NCI-H187 (cell line): ENCODE measurements at places on chromosomes 7 and 10.
A peak's percentile ranks its signal among the peaks of the same experiment; 100 is the strongest.

- no peak for DNase-seq
These were observed 2.2 kb downstream of the SFXN3 start for GRCh38 chr10:101033276-101033675.

DNA sequence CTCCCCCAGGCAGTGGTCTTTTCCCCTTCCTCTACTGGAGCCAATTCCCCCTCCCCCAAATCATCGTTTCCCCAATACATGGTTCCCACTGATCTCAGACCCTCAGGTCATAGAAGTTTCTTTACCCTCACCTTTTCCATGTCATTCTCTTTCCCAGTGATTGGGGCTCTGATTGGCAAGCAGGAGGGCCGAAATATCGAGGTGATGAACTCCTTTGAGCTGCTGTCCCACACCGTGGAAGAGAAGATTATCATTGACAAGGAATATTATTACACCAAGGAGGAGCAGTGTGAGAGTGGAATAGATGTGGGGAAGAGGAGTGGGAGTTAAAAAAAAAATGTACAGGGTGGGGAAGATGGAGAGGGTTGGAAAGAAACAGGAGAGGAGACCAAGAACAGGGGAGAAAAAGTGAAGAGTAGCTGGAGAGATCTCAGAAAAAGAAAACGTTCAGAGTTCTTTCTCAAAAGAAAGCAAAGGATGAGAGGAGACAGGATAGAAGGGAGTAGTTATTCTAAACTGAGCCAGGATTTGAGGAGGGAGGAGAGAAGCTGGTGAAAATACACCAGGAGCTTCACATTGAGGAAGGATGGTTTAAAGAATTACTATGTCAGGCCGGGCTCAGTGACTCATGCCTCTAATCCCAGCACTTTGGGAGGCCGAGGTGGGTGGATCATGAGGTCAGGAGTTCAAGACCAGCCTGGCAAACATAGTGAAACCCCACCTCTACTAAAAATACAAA lies 858 bp downstream of the COPS6 start:
- no peak for DNase-seq

DNA sequence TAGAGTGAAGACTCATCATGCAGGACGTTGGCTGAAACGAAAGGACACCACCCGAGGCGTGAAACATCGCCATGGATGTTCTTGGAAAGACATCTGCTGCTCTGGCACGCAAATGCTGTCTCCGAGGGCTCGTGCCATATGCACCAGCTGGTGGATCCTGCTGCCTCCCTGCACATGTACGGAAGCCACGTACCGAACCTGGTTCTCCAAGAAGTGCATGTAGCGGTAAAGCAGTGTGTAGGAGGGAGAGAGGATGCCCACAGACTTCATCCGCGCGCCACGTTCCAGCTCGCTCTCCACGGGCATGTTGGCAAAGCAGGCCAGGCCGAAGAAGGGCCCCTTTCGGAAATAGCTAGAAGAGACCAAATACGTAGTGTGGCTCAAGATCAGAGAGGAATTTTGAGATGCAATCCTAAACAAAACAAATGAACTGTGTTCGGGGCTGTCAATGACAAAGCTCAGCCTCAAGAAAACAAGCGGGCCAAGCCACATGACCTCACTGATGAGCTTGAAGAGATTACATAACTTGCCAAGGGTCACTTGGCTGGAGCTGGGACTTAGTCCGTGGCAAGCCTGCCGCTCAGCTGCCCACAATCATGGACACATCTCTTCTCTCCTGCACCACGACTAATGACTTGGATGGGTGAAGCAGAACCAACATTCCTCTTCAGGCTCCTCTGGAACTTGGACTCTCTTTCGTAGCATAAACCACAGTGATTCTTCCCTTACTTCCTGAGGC lies 16.5 kb downstream of the DENND11 start:
- no peak for DNase-seq

DNA sequence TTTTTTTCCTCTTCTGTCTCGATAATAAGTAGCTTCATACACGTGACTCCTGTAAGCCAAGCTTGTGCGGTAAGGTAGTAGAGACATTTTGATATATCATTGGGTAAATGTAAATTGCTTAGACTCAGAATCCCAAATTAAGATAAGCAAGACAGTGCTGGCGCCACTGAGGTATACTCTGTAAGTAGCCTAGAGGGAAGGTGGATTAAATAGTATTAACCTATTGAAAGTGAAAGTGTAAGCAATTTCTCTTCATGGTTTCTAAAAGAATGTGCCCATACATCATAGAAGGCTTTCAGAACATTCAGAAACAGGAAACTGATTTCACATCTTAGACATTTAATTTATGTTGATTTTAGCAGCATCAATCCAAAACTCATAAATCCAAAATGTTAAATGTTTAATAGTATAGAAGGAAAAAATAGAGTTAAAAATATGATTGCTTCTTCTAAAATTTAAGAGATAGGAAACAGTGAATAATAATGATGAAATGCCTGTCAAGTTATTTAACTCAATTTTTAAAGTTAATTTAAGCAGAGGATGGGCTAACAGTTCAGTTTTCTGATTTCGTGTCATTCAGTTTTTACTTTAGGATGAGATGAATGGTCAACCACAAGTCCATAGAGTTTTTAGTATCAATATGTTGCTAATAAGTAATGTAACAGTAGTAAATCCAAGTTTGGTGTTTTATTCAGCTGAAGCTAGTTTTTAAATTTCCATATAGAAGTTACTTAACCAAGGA lies 36.8 kb downstream of the LRRC72 start:
- DNase-seq, result no peak

DNA sequence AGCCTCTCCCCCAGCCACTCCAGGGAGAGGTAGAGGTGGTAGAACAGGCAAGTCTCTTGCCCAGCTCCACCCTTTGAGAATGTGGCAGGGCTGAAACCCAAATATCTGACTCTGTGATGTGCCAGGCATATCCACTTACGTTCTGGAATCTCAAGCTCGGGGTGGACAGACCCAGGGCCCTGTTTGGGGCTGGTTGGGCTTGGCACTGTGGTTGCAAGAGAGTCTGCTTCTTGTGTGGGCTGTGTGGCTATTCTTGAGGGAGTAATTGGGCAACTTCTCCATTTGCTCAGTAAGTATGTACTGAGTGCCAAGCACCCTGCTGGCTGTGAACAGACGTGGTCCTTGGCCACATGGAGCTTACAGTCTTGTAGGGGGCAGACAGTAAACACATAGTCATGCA lies 4.7 kb downstream of the UBTD1 start:
- no peak for DNase-seq

DNA sequence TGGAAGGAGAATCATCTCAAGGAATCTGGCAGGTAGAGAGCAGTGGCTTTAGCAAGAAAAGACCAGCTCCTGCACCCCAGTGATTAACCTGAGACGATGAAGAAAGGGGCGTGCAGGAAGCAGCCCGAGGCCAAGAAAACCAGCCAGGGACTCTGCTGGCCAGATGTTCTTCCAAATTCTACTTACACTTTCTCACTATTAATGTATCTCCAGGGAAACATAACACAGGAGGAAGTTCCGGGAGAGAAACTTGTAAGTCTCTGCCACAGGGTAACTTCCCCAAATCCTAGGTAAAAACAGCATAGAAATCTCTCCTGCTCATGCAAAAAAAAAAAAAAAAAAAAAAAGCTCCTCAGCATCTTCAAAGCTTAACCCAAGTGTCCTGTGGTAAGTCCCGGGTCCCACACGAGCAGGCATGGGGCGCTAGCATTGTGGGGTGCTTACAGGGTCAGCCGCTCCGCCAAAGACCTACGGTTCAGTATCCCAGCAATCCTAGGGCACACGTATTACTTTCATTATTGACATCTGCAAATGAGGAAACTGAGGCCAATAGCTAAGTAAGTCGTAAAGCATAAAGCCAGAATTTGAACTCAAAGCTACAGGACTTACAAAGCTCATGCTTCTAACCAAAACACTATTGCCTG lies 97.2 kb upstream of the GNA12 start:
- no peak for DNase-seq

DNA sequence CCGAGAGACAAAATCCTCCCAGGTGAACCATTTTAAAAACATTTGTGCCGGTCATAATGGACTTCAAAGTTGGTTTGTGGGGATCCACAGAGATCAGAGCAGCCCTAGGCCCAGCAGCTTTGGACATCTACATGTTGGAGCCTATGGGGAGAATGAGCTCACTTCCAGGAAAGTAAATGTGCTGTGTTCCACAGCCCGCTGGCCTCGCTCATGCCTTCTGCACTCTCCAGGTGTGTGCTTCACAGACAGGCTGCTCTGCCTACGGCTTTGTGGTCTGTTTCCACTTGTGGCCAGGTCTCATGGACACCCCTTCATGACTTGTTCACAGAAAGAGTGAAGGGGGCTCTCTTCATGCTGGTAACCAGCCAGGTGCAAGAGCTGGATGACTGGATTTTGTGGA lies 141.6 kb downstream of the ADARB2 start:
- DNase-seq, result no peak

GRCh38 chr7:86968618-86969017 lies 90.8 kb downstream of the ELAPOR2 start:
- DNase-seq, result no peak

DNA sequence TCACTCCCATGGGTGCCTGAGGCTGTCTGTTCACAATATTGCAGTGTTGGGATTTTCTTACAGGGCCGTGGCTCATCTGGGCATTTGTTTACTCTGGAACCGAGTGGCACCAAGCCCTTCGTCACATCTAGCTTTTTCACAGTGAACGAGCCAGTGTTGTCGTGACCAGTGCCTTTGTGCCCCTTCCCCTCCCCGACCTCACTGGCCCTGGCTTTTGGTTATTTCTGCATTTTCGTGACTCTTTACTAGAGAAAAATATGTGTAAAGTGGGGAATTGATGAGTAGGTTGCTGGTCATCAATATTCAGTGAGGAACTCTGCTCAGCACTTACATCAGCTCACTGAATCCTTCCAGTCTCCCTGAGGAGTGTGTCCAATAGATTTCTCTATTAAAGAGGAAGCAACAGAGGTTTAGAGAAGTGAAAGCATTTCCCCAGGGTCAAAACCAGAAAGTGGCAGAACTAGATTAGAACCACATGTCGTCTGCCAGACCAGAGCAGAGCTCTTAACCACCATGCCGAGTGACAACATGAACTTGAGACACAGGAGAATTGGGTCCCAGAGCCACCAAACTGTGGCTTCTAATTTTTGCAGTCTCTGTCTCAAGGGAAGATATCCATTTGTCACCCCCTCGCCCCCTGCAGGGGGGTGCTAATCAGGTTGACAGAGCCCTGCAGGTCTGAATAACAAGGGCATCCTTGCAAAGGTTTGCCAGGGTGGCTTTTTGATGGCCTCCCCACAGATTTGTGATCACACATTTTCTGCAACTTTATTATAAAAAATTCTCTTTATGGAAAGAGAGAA lies 125.3 kb downstream of the CHN2 start:
- DNase-seq, result no peak

- DNase-seq, result no peak
These were observed 255.8 kb downstream of the TWIST1 start for GRCh38 chr7:18861514-18862118.

- no peak for DNase-seq
These were observed 56.9 kb downstream of the IFIT5 start for GRCh38 chr10:89471110-89471809.

GRCh38 chr10:12509016-12509793 lies 159.9 kb downstream of the CAMK1D start:
- DNase-seq, result no peak

DNA sequence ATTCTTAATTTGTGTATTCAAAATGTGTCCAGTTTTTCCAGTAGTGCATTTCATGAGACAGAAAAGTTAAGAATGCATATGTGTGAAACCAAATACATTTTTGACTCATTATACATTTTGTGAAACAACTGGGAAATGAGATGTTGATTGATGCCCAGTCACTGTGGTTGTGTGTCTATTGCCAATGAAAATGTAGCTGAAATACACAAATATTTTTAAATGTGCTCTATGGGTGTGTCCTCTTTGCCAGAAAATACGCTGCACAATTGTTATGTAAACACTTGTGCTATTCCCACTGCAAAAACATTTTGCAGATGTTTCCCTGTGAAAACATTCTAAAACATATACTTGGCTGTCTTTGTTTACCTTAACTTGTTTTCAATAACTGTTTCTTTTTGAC lies 395.2 kb downstream of the TFEC start:
- no peak for DNase-seq

DNA sequence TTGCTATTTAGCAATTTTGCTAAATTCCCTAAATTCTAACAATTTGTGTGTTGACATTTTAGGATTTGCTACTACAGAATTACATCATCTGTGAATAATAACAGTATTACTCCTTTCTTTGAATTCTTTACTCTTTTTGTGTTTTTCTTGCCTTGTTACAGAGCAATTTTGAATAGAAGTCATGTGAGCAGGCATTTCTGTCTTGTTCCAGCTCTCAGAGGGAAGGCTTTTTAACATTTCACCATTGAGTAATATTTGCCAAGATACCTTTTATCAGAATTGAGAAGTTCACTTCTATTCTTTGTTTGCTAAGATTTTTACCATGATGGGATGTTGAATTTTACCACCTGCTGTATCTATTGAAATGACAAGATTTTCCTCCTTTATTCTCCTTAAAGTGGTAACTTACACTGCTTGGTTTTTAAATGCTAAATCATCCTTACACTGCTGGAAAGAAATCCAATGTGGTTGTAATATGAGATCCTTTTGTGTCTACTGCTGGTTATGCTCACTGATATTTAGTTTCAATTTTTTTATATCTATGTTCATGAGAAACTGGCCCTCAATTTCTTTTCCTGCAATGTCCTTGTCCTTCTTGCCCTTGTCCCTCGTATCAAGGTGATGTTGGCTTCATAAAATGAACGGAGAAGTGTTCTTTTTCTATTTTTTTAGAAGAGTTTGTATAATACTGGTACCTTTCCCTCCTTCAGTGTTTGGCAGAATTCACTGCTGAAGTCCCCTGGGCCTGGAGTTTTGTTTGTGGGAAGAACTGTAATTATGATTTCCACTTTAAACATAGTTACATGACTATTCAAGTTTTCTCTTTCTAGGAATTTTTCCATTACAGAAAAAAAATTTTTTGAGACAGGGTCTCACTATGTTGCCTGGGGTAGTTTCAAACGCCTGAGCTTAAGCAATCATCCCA lies 50.3 kb upstream of the ATP6V0A4 start:
- DNase-seq, result no peak

- DNase-seq, result no peak
These were observed 187.4 kb downstream of the NEBL start for GRCh38 chr10:20709708-20710107.

GRCh38 chr10:31771331-31771831 lies 157.2 kb downstream of the ARHGAP12 start:
- no peak for DNase-seq

DNA sequence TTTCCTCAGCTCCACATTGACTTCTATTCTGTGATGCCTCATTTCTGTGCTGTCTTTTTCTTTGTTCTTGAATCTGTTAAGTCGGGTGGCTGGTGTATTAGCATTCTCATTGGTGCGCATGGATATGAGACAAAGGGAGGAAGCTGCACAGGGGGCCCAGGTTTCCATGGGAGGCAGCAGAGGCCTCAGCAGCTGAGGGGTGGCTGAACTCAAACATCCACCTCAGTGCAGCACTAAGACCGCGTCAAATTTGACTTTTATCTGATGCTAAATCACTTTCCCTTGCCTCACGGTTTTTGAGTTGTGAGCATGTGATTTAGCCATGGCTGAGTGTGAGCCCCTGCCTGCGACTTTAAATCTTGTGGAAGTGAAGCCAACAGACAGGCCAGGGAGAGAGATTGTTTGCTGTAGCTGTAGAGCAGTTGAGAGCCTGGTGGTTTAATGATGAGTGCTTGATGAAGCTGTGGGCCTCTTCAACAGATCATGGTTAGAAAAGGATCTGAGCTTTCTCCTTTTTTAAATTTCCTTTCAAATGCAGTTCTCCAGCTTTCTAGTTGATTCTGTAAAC lies 193.3 kb upstream of the ZNF804B start:
- peak; percentile 16 for DNase-seq

- DNase-seq, result no peak
These were observed 39.3 kb downstream of the PRF1 start for GRCh38 chr10:70563230-70563629.

GRCh38 chr7:15399441-15399840 lies 162.4 kb downstream of the AGMO start:
- no peak for DNase-seq

- DNase-seq, result no peak
These were observed 101.4 kb downstream of the PPP1R17 start for GRCh38 chr7:31788445-31788844.
